D341Med (cell line): ENCODE measurements at places on chromosomes 16 and 17.
A peak's percentile ranks its signal among the peaks of the same experiment; 100 is the strongest.

DNA sequence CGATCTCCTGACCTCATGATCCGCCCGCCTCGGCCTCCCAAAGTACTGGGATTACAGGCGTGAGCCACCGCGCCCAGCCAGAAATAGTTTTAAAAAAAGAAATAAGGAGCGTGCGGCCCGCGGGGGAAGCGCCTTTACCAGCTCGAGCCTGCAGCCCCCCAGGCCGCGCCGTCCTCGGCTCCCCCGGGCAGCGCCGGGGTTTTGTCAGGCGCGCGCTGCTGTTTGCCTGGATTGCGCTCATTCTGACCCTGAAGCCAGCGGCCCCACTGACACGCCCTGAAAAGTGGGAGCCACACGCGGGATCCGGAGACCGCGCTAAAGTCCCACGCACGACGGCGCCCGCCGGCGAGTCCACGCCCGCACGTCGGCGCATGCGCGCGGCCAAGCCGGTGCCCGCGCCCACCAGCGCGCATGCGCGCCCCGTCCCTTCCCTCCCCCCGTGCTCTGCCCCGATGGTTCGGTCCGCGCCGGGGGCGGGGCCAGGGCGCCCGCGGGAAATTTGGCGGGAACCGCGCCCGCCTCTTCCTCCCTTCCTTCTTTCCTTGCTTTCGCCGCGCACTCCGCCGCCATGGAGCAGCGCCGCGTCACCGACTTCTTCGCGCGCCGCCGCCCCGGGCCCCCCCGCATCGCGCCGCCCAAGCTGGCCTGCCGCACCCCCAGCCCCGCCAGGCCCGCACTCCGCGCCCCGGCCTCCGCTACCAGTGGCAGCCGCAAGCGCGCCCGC lies at the start of gene CDT1:
Gene CDT1 (plus strand): TSS at position 526 of the 724 bp plus-strand sequence. CDS start 43 bp downstream, at position 569.
- DNase-seq = peak; percentile 100

DNA sequence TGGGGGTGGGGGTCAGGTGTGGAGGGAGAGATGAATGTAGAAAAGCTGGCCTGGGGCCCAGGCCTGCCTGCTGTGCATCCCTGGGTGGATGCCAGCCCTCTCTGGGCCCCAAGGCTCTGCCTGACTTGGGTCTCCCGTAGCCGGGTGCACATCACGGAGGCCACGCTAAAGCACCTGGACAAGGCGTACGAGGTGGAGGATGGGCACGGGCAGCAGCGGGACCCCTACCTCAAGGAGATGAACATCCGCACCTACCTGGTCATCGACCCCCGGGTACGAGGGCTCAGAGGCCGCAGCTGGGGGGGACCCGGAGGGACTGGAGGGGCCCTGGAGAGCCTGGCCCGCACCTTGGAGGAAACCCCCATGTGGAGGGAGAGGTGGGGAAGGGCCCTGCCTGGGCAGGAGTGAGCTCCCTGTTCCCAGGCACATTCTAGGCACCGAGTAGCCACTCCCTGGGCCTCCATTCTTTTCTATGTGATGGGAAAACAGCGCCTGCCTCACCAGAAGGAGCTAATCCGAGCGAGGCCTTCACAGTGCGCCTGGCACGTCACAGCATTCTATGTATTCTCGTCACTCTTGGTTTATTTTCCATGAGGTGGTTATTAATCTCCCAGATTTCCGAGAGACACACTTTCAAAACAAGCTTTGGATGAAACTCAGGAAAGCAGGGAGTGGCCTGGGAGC lies 34.7 kb downstream of the ADCY7 start:
- DNase-seq = no peak

GRCh38 chr16:75803753-75804152 lies 77.5 kb upstream of the CPHXL start:
- no peak for DNase-seq

DNA sequence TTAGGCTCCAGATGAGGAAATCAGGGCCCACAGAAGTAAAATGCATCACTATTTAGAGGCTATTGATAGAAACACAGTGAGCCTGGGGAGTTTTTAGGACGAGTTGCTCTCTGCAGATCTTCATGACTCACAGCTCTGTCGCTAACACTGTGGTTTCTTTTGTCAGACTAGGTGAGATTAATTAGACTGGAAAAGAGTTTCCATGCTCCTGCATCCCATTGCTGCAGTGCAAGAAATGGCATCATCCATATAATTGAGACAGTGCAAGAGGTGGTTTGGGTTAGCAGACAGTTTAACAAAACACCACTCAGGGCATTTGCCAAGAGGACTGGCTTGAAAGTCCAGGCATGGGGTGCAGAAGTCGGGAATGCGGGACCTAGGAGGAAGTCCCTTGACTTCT lies 198.8 kb upstream of the CACNG5 start:
- DNase-seq = no peak

DNA sequence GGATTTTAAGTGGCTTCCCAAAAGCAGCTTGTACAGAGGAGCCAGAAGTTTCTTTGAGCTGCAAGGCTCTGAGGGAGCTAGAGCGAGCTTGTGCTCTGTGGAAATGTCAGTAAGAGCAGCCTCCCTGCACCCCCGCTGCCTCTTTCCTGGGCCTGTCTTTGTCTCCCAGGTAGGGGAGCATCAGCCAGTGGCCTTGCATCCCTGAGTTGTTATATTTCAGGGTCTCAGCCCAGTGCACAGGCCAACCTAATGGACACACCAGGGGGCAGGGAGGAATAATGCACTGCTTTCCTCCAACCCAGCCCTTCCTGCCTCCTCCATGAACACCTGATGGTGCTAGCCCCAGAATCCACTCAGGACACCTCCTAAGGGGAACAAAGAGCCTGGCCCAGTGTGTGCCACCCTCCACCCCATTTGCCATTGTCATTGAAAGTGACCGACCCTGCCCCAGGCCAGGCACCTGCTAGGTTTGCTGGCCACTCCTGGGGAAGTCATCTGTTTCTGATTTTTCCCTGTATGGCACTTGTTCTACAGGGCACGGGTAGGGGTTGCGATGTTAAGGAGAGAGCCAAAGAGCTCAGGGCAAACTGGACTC lies 6.3 kb downstream of the TPPP3 start:
- DNase-seq = peak; percentile 8

DNA sequence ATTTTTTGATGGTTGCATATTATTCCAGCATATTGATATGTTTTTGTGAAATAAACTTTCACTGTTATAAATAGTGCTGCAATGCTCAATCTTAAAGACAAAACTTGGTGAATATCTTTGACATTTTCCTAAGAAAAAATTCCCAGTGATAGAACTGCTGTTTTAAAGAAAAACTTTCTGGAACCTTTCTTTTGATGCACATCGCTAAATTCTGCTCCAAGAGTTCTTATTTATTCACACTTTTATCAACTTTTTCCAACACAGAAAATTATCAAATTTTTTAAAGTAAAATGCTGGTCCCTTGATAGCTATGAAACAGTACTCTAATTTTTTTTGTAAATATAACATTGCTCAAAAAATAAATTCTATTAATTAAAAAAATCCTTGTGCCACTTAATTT lies 196.6 kb downstream of the HS3ST3A1 start:
- DNase-seq = no peak

DNA sequence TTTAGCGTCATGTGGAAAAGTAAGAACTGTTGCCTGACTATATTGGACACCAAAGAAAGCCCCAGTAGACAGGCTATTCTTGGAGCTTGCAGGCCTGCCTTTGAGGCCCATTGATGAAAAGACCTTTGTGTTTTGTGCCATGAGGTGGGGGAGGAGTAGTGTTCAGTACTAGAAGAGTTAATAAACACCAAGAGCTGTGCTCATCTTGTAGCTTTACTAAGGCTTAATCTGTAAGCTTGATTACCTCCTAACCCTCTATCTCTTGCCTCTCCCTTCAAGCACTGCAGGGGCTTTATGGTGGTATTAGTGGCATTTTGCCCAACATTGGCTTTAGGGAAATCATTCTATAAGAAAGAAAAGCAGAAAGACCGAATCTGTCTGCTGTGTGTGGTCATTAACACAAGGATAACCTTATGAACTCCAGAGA lies 220.2 kb upstream of the TBX2 start:
- peak; percentile 76 for DNase-seq

DNA sequence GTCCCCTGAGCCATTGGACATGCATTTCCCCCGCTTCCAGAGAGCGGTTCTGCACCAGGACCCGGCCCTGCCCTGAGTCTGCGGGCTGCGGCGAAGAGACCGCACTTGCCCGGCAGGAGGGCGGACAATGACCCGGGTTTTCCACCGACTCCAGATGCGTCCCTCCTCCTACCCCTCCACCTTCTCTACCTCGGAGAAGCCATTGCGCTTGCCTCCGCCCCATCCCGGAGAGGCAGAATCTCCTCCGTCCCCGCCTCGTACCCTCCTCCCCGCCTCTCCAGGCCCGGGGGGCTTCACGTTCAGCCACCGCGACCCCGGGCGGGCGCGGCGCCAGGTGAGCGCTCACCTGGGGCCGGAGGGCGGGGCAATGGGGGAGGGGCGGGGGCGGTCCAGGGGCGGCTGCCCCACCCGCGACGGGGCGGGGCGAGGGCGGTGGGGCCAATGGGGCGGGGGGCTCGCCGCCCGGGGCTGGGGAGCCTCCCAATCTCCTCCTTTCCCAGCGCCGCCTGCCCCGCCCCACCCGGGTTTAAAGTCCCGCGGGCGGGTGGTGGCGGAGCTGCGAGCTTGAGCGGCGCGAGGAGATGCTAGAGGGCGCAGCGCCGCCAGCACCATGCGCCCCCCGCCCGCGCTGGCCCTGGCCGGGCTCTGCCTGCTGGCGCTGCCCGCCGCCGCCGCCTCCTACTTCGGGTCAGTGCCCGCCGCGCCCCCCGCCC lies at the start of gene WNT9B:
Gene WNT9B (plus strand): TSS at position 555 of the 713 bp plus-strand sequence. CDS start 56 bp downstream, at position 611.
- DNase-seq = peak; percentile 86

GRCh38 chr17:73007407-73007806 lies 85.1 kb downstream of the SLC39A11 start:
- DNase-seq = no peak

DNA sequence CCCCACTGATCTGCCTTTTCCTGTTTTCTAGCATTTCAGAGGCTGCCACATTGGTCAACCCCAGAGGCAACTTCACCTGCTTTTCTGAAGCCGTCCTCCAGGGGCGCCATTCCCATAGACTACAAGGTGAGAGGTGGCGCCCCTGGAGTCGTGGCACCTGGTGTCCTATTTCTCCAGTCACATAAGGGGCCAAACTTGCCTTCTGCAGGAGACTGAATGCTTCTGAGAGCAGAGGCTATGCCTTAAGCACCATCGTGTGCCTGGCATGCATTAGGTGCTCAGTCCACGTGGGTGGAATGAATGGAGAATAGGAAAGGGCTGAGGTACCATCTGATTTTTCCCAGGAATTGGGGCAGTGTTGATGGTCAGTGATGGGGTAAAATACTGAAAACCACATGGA lies 164.8 kb downstream of the HAPSTR1 start:
- DNase-seq = peak; percentile 64

DNA sequence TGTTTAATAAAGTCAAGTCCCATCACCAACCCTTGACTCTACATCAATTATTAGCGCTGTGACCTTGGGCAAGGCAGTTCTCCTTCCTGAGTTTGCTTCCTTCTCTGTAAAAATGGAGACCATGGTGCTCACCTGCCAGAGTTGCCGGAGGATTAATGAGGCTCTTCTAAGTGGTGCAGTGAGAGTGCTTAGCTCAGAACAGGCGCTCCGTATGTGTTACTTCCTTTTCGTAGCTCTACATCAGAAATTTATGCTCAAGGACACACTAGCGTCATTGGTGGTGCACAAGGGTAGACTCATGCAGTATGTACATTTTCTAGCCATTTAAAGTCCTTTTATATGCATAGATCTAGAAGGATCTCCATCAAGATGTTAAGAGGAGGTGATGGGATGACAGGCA lies 17.4 kb upstream of the CMIP start:
- DNase-seq = no peak
